Epithelial cell of esophagus (primary cell): ENCODE measurements at places on chromosomes 7 and 10.
A peak's percentile ranks its signal among the peaks of the same experiment; 100 is the strongest.

- no peak for DNase-seq
Measured at GRCh38 chr10:44985175-44985681, 6.6 kb upstream of the DEPP1 start.

DNA sequence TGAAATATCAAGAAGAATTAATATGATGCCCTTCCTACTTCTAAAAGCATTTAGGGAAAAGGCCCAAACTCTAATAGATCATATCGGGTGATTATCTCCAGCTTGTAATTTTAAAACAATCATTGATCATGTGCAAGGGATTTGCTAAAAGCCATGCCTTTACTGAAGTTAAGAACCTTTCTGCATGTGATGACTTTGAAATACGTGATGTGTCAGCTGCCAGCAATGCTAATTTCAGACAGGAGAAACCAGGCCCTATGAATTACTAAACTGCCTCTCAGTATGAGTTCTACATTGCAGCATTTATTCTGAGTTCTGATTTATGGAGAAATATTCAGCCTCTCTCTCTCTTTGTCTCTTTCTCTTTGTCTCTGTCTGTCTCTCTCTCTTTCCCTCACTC, 203.6 kb upstream of the AKR1E2 start:
- peak; percentile 27 for DNase-seq

- DNase-seq: no peak
Measured at GRCh38 chr10:69891057-69891617, 89.4 kb downstream of the COL13A1 start.

DNA sequence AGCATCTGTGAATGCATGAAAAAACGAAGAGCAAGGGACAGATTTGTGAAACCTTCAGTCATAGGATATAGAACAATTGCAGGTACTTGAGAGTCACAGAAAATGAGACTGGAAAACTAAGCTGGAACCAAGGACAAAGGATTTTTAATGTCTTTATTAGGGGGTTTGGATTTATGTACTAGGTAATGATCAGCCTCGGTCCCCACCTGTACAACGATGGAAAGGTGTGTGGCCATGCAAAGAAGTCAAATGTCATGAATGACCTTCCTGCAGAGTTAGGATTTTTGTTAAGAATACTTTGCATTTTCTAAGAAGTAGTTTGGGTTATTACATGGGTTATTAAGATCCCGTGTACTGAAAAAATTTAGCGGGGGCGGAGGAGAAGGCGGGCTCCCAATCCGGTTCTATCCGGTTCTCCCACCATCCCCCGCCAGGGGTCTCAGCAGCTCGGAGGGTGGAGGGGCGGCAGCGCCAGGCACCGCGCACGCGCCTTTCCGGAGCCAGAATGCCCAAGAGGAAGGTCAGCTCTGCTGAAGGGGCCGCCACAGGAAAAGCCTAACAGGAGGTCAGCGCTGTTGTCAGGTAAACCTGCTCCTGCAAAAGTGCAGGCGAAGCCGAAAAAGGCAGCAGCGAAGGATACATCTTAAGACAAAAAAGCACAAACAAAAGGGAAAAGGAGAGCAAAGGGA, 327.5 kb upstream of the PLXDC2 start:
- peak; percentile 4 for DNase-seq

DNA sequence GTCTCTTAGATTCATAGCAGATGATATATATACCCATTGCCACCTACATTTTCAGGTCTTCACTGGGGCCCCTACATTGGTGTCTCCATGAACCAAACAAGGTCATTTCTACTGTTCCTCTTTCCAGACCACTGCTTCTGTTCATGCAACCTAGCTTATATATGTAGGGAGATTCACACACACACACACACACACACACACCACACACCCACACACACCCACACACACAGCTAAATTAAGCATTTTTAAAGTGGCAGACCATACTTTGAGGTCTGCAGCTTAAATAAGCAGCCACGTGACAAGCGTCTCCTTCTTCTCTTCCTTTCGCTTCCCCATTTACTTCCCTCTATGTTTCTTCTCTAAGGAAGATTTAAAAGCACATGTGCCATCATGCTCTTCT, 70.0 kb upstream of the CC2D2B start:
- no peak for DNase-seq

DNA sequence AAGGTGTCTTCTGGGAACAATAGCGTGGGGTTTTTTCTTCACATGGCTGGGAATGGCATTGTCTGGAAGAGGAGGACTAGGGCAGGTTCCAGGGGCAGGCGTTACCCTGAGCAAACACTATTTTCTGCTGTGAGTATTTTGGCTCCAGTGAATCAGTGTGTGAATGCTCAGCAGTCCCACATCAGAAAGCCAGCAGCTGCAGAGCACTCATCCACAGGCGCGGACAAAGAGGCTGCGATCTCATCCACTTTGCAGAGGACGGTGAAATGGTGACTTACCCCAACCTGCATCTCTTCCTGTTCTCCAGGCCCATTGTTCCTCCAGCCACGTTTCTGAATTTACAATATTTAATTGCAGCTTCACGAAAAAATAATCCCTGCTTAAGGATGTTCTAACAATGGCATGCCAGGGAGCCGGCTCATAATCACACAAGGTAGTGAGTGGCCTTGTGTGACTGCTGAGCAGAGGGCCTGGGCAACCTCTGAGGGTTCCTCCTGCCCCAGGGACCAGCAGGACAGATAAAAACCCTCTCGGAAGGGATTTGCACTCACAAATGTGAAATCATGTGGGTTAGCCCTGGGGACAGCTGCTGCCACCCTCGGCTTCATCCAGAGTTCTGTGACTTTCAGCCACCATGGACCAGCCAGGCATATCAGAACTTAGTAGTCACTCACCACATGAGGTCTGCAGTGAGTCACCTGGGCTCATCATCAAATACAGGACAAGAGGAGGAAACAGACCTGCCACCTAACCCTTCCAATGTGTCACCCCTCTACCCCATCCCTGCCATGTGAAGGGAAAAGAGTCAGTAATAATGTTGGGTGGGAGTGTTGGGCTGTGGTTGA, 65.0 kb upstream of the EN2 start:
- DNase-seq: peak; percentile 19

DNA sequence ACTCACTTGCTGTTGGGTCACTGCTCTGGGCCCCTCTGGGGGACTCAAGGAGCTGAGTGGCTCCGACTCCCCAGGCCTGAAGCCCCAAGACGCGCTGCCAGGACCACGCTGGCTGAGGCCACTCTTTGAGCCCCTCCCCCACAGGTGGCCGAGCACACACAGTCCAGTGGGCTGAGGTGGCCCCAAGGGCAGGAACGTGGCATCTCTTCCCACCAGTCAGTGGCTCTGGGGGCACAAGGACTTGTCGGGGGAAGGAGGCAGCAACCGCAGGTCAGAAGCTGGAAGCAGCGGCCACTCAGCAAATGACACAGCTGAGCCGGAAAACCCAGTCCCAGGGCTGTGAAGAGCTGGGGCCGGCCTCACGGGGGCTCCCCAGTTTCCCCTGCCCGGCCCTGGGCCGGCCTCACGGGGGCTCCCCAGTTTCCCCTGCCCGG, 24.1 kb downstream of the GRIFIN start:
- no peak for DNase-seq

GRCh38 chr10:74924251-74924963, 98.0 kb downstream of the KAT6B start:
- DNase-seq: peak; percentile 95

GRCh38 chr7:138470391-138471157, 10.5 kb downstream of the TRIM24 start:
- DNase-seq: no peak

DNA sequence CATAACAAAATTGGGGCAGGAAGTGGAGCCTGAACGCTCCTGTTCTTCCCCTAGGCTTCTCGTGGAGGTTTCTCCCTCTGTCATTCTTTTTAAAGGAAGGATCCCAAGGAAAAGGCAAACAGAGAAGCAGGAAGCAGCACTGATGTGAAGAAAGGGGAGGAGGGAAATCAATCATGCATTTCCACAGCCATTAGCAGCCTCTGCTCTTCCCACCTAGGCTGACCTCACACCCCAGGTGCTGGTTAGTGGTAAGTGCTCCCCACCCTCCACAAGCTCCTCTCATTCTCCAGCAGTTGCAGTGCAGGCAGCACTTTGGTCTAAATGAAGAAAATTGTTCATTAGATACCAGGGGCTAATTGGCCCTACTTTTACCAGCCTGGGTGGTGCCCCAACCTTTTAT, 2.6 kb downstream of the CRHR2 start:
- no peak for DNase-seq

DNA sequence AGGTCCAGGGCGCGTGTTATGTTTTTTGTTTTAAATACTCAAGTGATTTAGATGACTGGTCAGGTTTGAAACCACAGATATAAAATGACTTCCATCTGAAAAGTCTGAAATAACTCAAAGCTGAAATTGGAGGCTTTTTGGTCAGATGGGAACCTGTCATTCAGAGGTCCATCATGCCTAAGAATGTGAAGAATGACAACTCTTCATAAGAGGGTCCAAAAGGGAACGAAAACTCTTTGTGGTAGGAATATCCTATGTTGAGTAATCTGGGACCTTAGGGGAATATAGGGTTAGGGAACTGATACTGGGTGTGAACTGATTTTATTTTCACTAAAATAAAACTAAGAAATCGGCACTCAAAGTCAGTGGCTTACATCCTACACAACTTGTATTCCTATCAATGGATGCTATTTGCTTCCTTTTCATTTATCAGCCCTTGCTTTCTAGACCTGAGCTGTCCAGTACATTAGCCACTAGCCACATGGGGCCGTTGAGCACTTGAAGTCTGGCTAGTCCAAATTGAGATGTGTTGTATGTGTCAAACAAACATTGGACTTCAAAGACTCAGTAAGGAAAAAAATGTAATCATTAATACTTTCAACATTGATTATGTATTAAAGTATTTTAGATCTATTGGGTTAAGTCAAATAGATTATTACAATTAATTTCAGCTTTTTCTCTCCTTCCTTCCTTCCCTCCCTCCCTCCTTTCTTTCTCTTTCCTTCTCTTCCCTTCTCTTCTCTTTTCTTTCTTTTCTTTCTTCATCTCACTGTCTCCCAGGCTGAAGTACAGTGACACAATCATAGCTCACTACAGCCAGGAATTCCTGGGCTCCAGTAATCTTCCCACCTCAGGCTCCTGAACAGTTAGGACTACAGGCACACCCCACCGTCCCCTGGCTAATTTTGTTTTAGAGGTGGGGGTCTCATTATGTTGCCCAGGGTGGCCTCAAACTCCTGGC, 56.5 kb upstream of the KDM7A start:
- DNase-seq: no peak

GRCh38 chr7:105502173-105502572, 19.9 kb downstream of the PUS7 start:
- no peak for DNase-seq

- DNase-seq: no peak
Measured at GRCh38 chr7:16637379-16637778, 8.2 kb downstream of the ANKMY2 start.

- DNase-seq: no peak
Measured at GRCh38 chr10:12907656-12908055, 93.9 kb downstream of the CCDC3 start.

DNA sequence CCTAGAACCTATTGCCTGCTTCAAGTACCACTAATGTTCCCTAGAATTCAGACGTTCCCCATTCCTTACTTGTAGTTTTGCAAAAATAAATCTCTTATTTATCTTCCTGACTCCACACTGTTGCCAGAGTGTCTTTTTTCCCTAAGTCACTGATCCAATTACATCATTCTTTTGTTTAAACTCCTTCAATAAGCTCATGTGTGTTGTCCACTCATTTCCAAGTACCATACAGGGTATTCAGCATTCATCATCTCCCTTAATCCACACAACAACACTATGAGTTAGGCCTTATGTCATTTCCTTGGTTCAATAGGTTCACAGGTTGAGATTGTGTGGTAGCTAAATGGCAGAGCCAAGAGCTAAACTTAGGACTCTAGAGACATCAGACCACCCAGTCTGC, 119.9 kb upstream of the RHOBTB1 start:
- peak; percentile 24 for DNase-seq

DNA sequence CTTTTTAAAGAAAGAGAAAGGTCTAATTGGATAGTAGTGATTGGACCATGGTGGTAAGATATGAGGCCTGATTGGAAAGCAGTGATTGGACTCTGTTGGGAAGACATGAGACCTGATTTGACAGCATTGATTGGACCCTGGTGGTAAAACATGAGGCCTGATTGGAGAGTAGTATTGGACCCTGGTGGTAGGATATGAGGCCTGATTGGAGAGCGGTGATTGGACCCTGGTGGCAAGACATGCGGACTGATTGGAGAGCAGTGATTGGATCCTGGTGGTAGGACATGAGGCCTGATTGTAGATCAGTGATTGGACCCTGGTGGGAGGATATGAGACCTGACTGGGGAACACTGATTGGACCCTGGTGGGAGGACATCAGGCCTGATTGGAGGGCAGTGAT, 444.3 kb downstream of the LRMDA start:
- no peak for DNase-seq

DNA sequence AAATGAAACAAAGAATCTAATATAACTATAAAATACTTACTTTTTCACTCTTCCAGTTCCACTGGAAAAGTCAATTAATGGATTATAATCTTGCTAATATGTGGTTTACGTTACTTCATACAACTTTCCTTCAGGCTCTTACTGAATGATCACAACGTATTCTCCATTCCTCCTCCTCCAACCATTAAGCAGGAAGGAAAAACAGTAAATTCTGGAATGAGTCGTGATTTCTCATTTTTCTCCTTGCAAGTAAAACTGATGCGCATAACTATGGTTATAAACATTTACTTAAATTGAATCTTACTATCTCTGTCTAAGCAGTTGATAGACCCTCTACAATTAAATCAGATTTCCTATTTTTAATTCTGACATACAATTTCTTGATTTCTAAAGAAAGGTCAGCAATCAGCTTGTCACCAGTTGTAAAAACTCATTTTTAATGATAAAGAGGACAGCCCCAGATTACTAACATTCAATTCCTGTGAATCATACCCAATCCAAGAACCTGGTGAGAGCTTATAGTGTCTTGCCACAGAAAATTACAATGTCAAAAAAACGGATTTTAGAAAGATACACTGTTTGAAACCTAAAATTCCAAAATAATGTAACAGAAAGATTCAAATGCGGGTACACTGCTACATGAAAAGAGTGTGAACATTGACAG, 64.3 kb downstream of the EZH2 start:
- peak; percentile 7 for DNase-seq

DNA sequence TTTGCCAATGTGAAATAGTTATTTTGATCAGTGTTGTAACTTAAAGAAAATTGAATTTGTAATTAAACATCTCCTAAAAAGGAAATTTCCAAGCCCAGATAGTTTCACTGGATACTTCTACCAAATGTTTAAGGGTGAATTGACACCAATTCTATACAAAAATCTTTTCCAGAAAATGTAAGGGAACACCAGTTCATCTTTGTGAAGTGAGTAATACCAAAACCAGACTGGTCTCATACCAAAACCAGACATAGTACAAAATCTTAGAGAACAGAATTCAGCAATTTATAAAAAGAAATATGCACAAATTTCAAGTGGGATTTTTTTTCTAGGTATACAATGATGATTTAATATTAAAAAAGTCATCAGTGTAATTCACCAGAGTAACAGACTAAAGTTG, 86.0 kb upstream of the ZNF32 start:
- no peak for DNase-seq

- no peak for DNase-seq
Measured at GRCh38 chr10:35545878-35546590, 59.1 kb upstream of the GJD4 start.

DNA sequence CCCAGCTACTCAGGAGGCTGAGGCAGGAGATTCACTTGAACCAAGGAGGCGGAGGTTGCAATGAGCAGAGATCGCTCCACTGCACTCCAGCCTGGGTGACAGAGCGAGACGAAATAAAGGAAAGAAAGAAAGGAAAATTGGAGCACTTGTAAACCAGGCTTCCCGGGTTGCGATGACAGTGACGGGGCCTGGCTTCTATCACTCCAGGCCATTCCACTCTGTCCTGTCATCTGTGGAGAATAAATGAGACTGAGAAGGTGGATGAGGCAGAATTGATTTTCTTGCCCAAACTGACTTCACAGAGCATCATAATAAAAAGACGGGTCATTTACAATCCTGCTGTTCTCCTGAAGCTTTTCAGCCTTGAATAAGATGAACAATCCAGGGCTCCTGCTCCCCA, 12.1 kb upstream of the KPNA7 start:
- DNase-seq: no peak
